ENCODE measurements at places on chromosomes 5 and 9.

DNA sequence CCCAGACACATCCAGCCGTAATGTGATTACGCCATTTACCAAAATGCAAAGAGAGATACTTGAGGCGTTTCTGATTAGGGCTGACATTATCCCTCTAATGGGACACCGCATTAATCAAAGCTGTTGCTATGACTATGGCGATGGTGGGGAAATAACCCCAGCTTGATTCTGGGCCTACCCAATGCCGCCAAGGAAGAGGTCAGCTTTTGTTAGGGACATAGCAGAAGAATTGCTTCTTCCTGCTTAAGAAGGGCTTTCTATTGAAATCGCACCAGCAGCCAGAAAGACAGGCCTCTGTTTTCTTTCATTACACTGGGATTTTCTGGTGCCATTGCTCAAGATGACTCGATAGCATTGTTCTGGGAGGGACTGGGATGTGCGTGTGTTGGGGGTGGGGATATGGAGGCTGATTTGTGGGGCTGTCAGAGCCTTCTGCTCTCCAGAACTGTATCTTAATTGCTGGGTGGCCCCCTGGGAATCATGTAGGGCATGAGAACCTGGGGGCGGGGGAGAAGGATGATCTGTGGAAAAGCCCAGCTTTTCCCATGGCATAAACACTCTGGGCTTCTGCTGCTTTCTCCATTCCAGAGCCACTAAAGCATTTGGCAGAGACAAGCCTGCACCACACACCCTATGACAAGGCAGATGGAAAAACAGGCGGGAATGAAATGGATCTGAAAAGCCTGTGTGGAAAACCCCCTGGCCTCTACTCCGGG is 106.5 kb upstream of the RAD23B start:
- no peak for DNase-seq

GRCh38 chr5:153755913-153756500 is 265.5 kb downstream of the GRIA1 start:
- DNase-seq, result no peak

DNA sequence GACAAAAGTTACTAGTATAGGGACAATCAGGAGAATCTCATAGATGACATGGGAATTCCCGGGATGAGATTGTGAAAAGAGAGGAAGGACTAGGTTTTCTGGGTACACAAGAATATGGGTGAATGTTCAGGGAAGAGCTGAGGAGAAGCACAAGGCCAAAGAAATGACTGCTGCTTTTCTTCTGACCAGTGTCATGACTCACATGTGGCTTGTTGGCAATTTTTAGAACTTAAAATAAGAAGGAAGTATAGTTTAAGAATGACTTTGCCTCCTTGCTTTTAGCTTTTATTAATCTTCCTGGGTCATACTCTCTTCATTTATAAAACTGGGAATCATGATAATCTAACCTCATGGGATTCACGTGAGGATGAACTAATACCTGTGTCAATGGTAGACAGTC is 652.4 kb upstream of the MEF2C start:
- DNase-seq, result no peak

DNA sequence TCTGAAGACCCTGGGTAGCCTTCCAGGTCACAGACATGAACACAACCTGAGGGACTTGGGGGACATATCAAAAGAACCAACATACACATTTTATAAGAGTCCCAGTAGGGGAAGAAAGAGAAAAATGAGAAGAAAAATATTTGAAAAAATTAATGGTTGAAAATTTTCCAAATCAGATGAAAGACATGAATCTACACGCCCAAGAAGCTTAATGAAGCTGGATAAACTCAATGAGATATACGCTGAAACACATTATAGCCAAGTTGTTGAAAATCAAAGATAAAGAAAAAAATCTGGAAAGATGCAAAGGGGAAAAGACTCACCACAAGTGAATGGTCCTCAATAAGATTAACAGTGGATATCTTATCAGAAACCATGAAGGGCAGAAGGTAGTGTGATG is 9.6 kb upstream of the CCDC180 start:
- DNase-seq, result no peak

DNA sequence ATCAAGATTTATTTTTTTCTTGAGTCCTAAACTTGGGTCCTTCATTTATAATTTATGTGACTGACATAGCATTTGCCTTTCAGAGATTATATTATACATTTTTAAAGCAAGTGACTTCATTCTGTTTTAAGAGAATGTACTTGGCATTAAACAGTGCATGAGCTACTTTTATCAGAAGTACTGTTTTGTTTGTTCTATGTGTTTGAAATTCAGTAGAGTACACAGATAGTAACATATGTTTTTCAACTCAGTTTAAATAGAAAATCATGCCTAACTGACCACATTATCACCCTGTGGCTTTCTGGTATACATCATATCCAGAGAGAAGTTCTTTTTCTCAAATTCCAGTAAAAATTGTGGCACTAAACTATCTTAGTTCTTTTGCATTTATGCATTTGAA is 335.3 kb upstream of the CDH18 start:
- DNase-seq, result no peak
